Skin of body (tissue), 3 donors: ENCODE measurements at places on chromosomes 6 and 20.

- DNase-seq: no peak
Measured at GRCh38 chr6:152503546-152503945, 133.6 kb downstream of the SYNE1 start.

GRCh38 chr6:150617062-150617461 is 17.4 kb downstream of the PLEKHG1 start:
- DNase-seq: no peak

DNA sequence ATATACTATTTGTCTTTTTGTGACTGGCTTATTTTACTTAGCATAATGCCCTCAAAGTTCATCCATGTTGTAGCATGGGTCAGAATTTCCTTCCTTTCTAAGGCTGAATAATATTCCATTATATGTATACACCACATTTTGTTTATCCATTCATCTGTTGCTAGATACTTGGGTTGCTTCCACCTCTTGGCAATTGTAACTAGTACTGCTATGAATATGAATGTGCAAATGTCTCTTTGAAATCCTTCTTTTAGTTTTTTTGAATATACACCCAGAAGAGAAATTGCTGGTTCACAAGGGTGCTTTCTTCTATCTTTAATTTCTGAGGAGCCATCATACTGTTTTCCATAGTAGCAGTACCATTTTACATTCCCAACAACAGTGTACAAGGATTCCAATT is 21.3 kb upstream of the MAP7 start:
- no peak for DNase-seq

DNA sequence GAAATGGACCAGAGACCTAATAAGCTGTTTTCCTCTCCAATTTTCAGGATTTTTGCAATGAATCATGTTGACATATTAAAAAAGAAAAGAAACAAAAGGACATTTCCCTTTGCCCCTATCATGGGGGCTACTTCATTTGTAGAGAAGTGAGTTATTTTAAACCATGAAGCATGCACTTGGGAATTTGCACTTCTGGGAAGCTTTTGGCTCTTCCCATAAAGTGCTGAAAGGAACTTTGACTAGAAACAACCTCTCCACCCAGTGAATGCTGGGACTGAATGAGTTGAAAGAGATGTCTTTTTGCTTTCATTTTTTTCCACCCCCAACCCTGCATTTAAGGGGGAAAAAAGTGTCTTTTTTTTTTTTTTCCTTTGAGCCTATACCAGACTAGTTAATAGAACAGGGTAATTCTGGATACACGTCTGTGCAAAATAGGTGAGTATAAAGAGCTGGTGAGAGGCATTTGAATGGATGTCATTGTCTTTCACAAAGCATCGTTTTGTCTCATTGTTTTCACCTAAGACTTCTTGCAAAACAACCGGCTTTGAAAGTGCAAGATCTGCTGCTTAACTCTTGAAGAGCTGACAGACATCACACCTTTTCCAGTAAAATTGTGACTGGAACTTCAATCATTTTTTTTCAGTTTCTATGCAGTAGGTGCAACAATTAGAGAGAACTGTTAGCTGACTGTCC is 138.7 kb upstream of the BACH2 start:
- DNase-seq: no peak

GRCh38 chr6:117465691-117466090 is 16.8 kb upstream of the DCBLD1 start:
- no peak for DNase-seq
